ENCODE measurements at places on chromosomes 11 and 22.

- peak; percentile 57 for DNase-seq
These were observed 10.1 kb downstream of the RAG1 start for GRCh38 chr11:36577859-36578258.

DNA sequence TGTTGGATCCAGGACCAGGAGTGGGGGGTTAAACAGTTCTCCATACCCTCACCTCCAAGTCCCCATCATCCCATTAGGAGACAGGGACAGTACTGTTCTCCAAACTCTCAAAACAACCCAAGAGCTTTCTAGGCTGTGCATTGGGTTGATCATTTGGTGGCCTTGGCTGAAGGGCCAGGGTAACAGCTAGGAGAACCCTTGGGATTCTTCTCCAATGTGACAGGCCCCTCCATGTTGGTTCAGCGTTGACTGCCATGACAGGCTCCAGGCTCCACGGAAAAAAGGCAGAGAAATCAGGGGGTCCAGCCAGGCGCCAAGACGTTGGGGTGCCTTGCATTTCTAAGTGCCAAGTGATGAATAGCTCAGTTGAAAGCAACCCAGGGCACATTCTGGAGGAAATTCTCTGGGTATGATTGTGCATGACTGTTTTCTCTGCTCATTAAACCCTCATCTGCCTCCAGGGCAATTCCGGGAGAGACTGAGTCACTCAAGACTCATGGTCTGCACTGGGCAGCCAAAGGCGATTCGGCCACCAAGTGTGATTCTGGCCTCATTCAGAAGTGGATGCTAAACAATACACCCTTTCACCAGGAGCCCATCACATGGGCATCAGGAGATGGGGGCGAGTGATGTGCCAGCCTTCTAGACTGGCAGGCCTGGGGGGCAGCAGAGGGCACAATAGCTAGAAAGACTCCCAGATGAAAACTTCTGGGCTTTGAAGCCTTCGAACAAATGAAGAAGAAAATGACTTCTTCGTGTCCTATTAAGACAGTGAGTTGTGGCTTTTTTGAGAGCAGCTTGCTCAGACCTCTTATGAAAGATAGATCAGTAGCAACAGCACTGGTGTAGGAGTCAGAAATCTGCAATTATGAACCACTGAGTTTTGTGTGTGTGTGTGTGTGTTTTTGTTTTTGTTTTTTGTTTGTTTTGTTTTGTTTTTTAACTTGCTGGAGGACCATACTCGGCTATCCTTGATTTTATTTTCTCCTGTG lies 27.7 kb downstream of the CD44 start:
- peak; percentile 92 for DNase-seq

GRCh38 chr11:8865304-8865703 lies 45.7 kb upstream of the AKIP1 start:
- DNase-seq = no peak

DNA sequence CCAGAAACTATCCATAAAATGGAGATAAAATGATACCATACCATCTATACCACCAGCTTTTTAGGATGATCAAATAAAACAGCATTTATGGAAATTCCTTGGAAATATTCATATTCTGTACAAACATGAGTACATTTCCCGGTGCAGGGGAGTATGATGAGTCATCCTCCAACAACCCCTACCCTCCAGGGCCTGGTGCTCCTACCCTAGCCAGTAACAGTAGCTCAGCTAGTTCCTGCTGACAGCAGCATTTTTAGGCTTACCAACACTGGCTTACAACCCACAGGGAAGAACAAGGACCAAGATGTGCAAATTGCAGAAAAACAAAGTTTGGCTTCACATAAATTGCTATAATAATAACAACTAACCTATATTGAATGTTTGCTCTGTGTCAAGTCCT lies 406.2 kb upstream of the CADM1 start:
- no peak for DNase-seq

- no peak for DNase-seq
These were observed 125.2 kb upstream of the SYT13 start for GRCh38 chr11:45411228-45411946.

GRCh38 chr11:2482745-2483144 lies 37.9 kb downstream of the KCNQ1 start:
- DNase-seq = no peak

- DNase-seq = no peak
These were observed 1.5 kb downstream of the MS4A8 start for GRCh38 chr11:60700689-60701468.

- no peak for DNase-seq
These were observed 96.1 kb downstream of the MAML2 start for GRCh38 chr11:96246718-96247552.

GRCh38 chr11:92894197-92894596 lies 75.3 kb upstream of the MTNR1B start:
- no peak for DNase-seq

GRCh38 chr11:117328375-117329010 lies 839 bp downstream of the CEP164 start:
- no peak for DNase-seq

DNA sequence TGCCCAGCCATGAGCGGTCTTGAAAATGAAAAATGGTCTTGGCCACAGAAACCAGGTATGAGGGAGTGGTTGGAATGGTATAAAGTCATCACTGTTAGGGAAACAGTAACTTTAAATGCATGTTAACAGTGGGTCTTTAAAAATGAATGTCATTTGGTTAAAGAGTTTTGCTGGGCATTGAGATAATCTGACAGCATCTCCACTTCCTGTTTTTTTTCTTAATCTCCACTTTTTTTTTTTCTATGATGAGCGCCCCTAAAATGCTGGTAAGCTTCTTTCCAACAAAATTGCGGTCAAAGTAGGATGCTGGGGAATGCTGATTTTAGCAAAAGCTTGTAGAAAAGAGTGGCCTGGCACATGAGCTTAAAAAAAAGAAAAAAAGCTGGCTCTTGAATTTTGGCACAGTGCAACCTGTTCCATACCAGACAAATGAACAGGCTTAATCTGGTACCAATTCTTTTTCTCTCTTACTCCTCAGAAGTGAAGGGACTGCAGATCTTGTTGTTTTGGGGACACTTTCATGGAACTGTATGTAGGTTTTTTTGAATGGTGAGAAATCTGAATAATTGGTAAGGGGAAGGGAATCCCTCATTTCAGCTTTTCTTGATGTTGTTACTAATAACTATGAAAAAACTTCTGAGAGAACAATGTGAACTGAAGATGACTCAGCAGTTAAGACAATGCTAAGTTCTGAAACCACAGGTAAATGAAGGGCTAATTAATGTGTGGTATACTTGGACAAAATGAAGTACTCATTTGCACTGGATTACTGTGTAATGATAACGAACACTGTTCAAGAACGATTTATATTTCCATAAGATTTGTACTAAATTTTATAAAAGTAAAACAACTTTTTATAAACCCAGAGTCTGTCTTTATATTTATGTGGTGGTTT lies 3.1 kb upstream of the ARHGEF12 start:
- DNase-seq = no peak

- DNase-seq = no peak
These were observed 822 bp upstream of the COMT start for GRCh38 chr22:19940536-19941364.

- DNase-seq = peak; percentile 86
These were observed 117.3 kb downstream of the RASSF10 start for GRCh38 chr11:13126430-13126829.

GRCh38 chr11:121350314-121351082 lies 57.9 kb downstream of the SC5D start:
- no peak for DNase-seq

GRCh38 chr22:44845191-44845590 lies 92.8 kb downstream of the ARHGAP8 start:
- DNase-seq = no peak

DNA sequence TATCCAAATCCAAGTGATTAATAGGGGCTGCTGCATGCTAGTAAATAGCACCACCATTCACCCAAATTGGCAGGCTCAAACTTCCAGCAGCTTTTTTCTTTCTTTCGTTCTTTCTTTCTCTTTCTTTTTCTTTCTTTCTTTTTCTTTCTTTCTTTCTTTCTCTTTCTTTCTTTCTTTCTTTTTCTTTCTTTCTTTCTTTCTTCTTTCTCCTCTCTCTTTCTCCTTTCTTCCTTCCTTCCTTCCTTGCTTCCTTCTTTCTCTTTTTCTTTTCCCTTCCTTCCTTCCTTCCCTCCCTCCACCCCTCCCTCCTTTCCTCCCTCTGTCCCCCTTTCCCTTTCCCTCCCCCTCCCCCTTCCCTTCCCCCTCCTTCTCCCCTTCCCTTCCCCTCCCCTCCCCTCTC lies 81.5 kb downstream of the PDE3B start:
- no peak for DNase-seq

GRCh38 chr22:24060375-24060788 lies 49.3 kb downstream of the CABIN1 start:
- DNase-seq = peak; percentile 34

- no peak for DNase-seq
These were observed 76.9 kb downstream of the MYO7A start for GRCh38 chr11:77204754-77205466.

DNA sequence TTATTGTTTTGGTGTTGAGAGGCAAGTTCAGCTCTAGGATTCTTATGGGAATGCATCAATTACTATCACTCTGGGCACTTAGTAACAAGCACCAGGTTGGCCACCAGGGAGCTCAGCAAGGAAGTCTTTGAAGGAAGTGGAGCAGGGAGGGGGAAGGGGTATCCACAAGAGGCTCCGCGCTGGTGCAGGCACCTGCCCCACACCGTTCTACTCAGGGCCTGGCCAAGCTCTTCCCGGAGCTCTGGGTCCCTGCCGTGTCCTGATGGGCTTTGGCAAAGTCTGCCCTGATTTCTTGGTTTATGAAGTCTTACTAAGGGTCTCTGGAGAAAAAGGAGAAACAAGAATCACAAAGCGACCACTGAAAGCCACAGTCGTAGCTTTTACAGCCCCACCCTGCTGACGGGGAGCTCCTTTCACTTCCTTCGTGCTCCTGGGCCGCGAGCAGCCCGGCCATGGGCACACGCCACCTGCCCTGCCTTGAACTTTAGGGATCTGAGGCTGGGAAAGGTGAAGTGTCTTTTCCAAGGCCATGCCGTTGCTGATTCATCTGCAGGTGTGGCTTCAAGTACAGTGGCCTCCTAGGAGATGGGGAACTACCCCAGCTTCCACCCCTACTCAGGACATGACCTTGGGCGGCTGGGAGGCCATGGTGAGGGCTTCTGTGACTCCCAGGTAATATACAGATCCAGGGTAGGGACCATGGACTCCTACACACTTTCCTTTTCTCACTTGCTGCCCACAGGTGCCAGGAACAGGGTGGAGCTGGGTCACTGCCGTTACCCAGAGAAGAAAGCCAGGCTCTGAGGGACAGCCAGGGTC lies 15.9 kb upstream of the LRRC32 start:
- no peak for DNase-seq

DNA sequence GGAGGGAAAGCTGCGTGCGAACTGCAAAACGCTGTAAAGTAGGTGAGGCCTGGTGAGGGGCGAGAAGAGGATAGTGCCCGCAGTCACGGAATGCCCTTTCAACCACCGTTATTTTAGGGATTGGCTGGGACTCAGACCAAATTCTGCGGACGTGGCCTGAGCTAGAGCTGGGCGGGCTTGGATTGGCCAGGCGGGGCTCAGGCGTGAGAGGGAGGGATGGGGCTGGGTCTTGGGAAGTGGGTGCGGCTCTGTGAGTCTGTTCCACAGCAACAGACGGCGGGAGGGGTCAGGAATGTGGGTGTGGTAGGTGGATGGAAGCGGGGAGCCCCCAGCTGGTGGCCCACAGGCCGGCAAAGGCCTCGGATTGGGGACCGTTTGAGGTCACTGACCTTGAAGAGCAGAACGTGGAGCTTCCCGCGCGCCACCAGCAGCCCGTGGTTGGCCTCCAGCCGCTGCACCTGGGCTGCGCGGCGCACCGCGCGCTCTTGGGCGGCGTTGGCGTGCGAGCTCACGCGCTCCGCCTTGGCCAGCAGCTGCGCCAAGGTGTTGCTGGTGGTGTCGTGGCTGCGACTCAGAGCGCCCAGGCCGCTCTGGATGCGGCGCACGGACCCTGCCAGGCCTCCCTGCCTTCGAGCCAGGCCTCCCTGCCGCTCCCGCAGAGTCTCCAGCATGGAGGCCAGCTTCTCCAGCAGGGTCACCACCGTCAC lies 444 bp downstream of the CAVIN3 start:
- peak; percentile 95 for DNase-seq

DNA sequence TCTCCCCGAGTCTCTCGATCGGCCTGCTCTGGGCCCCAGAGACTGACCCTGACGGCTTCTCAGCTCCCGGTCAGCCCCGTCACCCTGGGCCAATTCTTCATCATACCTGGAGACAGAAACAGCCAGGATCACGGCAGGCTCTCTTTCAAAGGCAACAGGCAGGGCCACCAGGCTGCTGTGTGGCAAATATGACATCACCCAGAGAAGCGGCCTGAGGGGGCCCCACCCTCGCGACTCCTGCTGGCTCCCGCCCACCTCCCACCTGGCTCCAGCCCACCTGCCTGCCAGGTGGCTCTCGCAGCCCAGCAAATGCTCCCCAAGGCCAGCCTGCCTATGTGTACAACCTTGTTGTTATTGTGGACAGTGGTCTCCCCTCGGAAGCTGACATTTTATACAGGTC lies 24.9 kb upstream of the PACSIN2 start:
- DNase-seq = no peak

GRCh38 chr22:49297871-49298721 lies 529.6 kb downstream of the BRD1 start:
- DNase-seq = no peak

GRCh38 chr11:68925611-68926010 lies 21.9 kb downstream of the IGHMBP2 start:
- DNase-seq = no peak

DNA sequence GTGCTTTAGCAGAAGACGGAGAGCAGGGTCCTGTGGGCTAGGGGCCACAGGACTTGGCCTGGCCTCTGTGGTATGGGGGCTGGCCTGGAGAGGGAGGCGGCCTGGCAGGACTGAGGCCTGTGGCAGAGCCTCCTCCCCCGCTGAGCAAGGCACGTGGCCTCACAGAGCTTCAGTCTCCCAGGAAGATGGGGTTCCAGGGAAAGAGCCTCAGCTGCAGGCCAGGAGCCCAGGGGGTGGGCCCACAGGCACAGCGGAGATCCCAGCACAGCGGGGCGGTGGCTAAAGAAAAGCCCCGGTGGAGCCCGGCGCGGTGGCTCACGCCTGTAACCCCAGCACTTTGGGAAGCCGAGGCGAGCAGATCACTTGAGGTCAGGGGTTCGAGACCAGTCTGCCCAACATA lies 2.2 kb downstream of the MAPK12 start:
- DNase-seq = no peak

DNA sequence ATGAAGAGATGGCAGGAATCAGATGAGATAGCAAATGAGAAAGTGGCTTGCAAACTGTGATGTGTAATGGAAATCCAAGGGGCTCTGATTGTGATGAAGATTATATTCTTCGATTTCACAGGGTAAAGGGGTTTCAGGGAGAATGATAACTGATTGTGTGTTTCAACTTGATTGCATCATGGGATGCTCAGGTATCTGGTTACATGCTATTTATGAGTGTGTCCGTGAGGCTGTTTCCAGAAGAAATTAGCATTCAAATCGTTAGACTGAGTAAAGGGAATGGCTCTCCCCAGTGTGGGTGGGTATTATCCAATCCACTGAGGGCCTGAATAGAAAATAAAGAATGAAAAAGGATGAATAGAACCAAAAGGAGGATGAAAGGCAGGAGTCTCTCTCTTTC lies 278.7 kb upstream of the LARGE1 start:
- no peak for DNase-seq

GRCh38 chr11:14288189-14288935 lies 70.6 kb downstream of the RRAS2 start:
- no peak for DNase-seq

Measured in HS-27A (cell line).